ENCODE measurements at places on chromosomes 2 and 18.
A peak's percentile ranks its signal among the peaks of the same experiment; 100 is the strongest.

DNA sequence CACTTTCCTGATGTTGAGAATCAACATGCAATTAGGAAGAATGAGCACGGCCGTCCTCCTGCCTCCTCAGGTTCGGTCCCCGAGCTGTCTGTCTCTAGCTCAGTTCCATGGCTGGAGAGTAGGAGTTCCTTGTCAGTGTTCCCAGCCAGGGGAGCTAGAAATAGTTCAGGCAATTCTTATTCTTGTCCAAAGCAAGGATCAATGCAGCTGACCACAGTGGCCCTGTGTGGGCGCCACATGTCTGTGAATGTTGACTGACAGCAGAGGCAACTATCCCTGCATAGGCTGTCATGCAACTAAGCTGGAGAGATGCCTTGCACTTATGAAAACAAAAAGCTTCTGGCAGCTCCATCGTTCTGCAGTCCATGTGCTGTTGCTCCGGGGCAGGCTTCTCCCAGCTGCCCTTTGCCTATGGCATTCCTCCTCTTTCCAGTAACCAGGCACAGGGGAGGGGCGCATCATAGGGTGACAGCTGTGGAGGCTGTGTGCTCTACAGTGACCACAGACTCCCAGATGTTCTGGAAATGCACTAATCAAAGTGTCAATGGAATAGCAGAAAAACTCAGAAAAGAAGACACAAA is 58.7 kb downstream of the PDCL3 start:
- DNase-seq = no peak

GRCh38 chr2:44325897-44326296 is 35.4 kb downstream of the PREPL start:
- no peak for DNase-seq

DNA sequence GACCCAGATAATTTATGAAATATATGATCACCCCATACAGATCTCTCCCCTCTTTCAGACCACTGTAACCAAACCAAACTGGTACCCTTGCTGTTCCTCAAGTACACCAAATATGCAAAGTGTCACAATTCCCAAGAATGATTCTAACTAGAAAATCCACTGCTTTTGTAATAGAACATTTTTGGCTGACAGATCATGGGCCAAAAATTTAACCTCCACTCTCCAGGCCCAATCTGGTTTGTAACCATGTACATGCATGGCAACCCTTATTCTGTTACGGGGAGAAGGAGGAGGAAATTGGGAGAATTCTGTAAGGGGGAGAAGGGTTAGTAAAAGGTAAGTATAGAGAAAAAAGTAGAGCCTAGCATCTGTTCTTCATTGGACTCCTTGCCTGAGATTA is 62.0 kb downstream of the IKZF2 start:
- peak; percentile 61 for DNase-seq

DNA sequence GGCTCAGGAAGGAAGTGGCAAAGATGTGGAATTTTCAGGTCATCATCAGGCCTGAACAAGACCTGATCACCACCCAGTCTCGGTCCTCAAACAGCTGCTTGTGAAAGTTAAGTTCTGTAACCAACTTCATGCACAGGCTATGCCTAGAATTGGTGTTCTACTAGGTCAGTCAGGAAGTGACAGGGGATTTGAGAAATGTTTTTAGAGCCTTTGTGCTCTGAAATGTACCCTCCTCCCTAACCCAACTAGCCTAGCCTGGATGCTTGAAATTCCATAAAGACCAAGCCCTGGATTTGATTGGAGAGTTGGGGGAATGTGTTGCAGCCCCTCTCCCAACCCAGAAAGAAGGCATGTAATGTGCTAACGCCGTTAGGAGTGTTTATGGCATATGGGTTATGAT is 63.3 kb downstream of the TGOLN2 start:
- no peak for DNase-seq

DNA sequence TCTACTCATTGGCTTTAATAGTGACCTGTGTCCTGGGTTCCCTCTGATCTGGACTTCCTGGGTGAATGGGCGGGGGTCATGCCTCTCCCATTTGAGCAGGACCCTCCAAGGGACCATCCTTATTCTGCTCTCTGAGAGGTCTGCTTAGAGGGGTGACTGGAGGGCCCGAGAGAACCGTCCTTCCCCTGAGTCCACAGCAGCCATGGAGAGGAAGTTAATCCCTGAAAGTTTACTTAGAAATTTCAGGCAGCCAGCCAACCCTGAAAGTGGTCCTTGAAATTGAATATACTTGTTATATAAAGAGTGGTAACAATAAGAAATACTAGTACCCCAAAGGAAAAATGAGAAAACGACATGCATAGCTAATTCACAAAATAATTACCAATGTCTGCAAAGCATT is 226.1 kb downstream of the DYSF start:
- DNase-seq = no peak

DNA sequence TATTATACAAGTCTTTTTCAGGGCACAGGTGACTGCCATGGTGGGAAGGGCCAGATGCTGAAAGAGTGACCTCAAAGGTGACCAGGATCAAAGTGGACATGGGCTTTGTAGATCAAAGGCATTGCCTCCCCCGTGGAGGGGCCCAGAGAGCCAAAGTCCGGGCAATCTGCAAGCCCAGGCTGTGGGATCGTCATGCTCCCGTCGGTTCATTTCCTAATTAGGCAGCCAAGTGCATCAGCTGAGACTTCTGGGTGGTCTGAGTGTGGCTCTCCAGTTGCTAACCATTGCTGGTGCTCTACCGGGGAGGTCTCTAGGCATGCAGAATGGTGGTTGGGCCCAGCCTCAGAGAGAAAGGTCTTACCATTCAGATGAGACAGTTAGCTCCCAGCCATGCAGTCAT is 61.6 kb downstream of the TRIB2 start:
- no peak for DNase-seq

GRCh38 chr2:48529194-48529593 is 760 bp upstream of the STON1 start:
- no peak for DNase-seq

GRCh38 chr2:31384771-31385276 is 29.7 kb downstream of the XDH start:
- peak; percentile 86 for DNase-seq

DNA sequence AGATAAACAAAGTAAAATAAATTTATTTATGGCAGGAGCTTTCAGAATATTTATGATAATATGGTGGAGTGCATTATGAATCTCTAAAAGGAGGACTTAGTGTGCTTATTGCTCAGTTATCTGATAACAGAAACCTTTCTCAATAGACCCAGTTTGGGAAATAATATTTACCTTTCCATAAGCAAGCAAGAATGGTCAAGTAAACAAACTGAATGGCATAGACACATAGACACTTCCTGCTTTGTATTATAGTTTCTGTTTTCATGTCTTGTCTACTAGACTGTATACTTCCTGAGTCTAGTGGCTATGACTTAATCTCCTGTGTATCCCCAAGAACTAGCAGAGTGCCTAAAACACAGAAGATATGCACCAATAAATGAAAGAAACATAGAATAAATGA is 87.8 kb downstream of the UPP2 start:
- DNase-seq = no peak

- peak; percentile 42 for DNase-seq
Measured at GRCh38 chr2:198314559-198315153, 510.3 kb downstream of the PLCL1 start.

DNA sequence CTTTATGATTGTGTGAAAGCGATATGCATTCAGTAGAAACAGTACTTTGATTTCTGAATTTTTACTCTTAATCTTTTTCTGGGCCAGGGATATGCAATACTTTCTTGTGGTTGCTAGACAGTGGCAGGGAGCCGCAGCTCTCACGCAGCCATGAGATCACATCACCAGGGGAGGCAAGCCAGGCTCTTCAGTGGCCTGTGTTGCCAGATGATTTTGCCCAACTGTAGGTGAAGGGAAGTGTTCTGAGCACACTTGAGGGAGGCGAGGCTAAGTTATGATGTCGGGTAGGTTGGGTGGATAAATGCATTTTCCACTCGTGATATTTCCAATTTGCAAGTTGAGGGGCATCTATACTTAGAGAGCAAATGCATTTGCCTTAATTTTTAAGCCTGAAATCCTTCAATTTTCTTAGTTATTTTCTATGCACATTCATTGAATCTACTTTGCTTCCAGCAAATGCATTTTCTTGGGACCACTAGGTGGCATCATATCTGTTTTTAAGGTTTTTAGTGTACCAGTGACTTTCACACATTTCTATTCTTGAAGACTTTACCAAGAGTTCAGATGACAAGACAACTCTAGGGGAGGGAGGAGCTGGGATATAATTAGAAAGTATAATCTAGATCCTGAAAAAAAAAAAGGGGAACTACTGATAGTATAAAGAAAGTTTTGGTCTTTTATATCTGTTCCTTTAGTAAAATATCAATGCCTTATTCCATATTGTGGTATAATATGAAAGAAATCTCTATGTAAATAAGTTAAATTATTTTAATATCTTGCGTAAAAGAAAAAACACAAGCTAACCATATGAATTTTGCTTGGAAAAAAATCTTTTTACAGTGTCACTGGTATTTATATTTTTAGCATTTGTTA is 643.3 kb downstream of the SOCS6 start:
- DNase-seq = no peak

GRCh38 chr2:232435375-232435648 is 20.6 kb upstream of the ALPI start:
- DNase-seq = peak; percentile 11

DNA sequence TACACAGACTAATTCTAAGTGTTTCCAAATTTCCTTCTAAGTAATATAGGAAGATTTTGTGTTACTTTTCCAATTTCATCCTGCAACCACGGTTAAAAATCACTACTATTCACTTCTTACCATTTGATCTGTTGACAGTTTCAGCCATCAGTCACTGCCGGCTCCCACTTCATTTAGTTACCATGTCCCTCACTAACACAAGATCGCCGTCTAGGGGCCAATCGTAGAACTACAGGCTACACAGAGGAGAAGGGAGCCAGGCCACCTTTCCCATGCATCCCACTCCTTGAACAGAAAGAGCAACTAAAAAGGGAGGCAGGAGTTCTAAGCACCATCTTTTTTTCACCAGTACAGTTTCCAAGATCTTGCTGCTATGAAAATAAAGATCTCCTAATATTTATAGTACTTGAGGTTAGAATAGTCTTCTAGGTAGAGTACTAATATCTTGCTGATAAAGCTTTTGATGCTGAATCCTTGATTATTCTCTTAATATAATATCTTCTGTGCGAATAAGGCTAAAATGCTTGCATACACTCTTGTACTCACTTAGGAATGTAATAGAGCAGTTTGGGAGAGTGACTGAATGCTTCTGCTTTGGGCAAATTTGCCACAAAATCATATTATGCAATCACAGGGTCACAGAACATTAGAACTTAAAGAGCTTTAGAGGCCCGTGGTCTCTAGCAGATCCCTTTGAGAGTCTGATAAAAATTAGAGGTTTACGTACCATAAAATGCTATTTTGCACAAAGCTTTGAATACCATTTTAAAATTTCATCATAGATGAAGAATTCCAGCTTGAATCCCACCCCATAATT is 39.5 kb upstream of the CYP1B1 start:
- peak; percentile 66 for DNase-seq

DNA sequence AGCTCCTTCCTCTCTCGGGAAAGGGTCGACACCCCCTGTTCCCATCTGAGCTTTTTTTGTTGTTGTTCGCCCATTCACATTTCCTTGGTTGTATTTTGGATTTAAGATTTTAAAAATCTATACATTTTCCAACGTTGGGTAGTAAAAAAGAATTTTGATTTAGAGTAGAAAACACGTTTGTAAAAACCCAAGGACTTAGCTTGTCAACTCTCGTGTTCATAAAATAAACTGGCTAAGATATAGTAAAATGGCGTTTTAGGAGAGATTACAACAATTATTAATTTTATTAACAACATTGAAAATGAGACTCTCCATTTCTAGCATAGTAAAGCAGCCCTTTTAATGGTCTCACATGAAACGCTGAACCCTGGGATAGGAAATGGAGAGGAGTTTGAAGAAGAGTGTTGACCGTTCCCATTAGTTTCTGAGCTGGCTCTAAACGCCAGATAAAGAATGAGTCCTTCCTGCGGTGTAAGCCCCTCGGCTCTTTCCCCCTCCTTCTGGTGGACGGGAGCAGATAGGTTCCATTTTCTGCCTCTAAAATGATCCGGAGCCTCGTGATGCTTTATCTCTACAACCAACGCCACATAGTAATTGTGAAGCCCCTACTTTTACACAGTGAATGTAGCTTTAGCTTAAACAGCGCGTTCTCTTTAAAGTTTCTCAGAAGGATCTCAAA is 24.0 kb upstream of the ZNF516 start:
- no peak for DNase-seq

DNA sequence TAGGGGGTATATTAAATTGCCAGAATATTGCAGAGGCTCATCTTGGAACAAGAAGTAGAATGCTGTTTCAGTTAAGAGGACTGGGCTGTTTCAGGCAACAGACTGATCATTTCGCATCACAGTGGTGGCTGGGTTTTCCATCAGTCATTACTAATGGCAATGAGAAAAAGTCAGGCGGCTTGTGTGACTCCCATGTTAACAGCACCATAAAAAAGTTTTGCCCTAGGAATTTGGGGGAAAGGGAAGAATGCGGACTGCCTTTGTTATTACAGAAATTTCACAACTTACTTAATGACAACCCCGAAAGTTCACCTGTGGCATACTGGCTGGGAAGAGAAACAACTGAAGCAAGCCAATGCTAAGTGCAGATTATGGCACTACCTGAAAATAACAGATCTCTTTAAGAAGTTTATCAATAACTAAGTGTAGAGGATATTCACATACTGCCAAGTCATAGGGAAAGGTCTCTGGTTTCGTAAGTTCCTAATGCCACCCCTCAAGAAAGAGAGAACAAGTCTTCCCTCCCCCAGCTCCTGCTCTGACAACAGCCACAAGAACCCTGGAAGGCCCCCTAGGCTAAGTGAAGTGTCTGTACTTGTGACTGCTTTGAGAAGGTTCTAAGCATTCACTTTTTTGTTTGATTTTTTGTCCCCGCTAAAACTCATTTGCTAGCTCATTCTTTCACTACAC is 40.5 kb upstream of the AP1S3 start:
- no peak for DNase-seq

GRCh38 chr18:7830468-7830867 is 263.4 kb downstream of the PTPRM start:
- DNase-seq = no peak

- no peak for DNase-seq
Measured at GRCh38 chr2:26533661-26534060, 55.7 kb upstream of the OTOF start.

GRCh38 chr2:232483923-232484627 is 3.6 kb downstream of the ECEL1 start:
- no peak for DNase-seq

DNA sequence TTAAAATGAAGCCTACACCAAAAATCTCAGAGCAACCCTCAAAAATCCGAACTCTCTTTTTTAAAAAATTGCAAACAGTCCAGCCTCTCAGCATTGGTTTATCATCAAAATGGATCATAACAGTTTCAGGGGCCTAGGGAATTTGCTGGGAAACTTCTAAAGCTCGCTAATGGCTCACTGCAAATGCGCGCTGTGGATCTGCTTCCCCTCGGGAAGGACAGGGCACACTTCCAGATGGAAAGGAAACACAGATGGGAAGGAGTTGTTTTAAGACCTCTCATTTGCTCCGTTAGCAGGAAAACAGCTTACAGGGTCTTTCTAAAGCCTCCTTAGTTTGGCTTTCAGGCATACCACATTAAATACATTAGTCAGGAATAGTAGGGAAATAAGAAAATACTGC is 27.2 kb downstream of the FECH start:
- no peak for DNase-seq
